ENCODE measurements at places on chromosomes 1 and 21. TPM values are rescaled to one million over a fixed set of nuclear protein-coding genes. Genes with fewer than 3 reads are reported as not detected.

DNA sequence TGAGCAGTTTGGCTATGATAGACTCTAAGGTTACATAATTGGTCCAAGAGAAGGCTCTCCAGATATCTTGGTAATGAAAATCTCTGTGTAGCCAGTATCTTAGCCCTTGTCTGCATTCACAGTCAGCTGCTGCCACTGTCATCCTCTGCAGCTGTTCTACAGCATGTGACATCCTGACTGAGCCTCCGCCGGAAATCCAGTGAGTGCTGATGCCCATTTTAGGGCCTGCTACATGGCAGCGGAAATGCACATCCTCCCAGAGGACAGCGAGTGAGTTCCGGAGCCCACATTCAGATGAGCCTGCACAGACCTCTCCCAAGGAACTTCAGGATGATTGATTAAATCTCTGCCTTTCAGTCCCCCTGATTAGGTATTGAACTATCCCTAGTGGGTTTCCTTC is 237.1 kb downstream of the HHIPL2 start:
- no peaks in the 10 kb centered on the region for H3K4me1 ChIP-seq
- no peak for DNase-seq
- H3K27ac ChIP-seq, result no peak overlapping the region

RPE65 gene
- not detected for total RNA-seq

GRCh38 chr1:72324451-72324850 is 42.1 kb upstream of the NEGR1 start:
- H3K4me1 ChIP-seq, result no peaks in the 10 kb centered on the region
- no peak overlapping the region for H3K4me3 ChIP-seq
- no peak for DNase-seq
- H3K36me3 ChIP-seq, result no peaks in the 10 kb centered on the region

DNA sequence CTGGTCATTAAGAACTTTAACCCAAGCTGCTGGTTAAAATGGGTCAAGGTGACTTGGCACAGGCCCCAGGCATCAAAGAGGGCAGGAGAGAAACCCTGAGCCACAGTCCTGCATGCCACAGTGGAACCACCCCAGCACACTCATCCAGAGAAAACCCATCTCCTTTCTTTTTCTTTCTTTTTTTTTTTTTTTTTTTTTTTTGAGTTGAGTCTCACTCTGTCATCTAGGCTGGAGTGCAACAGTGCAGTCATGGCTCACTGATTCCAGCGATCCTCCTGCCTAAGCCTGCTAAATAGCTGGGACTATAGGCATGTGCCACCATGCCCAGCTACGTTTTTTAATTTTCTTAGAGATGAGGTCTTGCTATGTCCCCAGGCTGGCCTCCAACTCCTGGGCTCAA is 109.2 kb upstream of the RAB4A start:
- peaks cover 7% of the 10 kb centered on the region for H3K4me1 ChIP-seq
- H3K27ac ChIP-seq, result no peak overlapping the region
- no peak overlapping the region for H3K4me3 ChIP-seq
- no peak for DNase-seq
- H3K27me3 ChIP-seq, result no peaks in the 10 kb centered on the region

TMED5 gene
- total RNA-seq, result 37.9 TPM

GRCh38 chr1:32128964-32129363 is 21.1 kb downstream of the KPNA6 start:
- H3K4me3 ChIP-seq, result no peak overlapping the region
- H3K27ac ChIP-seq, result no peak overlapping the region
- no peak for DNase-seq
- peaks cover 18% of the 10 kb centered on the region for H3K4me1 ChIP-seq

- no peaks in the 10 kb centered on the region for H3K36me3 ChIP-seq
- no peak for DNase-seq
- peaks cover 20% of the 10 kb centered on the region for H3K4me1 ChIP-seq
- no peaks in the 10 kb centered on the region for H3K27me3 ChIP-seq
These were observed 940 bp upstream of the ATAD3A start for GRCh38 chr1:1510912-1511532.

GRCh38 chr1:222239130-222239529 is 308.8 kb downstream of the HHIPL2 start:
- no peak overlapping the region for H3K27ac ChIP-seq
- DNase-seq, result no peak
- no peak overlapping the region for H3K4me3 ChIP-seq
- no peaks in the 10 kb centered on the region for H3K27me3 ChIP-seq
- H3K36me3 ChIP-seq, result no peaks in the 10 kb centered on the region

DNA sequence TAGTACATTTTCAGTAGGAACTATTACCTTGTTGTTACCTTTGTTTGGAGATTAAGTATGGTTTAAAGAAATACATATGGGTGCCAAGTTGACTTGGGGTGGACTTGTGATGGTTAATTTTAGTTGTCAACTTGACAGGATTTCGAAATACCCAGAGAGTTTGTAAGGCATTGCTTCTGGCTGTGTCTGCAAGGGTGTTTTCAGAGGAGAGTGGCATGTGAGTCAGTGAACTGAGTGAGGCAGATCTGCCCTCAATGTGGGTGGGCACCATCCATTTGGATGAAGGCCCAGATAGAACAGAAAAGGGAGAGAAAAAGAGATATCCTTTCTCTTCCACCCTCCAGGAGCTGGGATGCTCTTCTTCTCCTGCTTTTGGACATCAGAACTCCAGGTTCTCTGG is 315.5 kb downstream of the GPATCH2 start:
- no peak overlapping the region for H3K27ac ChIP-seq
- DNase-seq, result no peak
- H3K27me3 ChIP-seq, result no peaks in the 10 kb centered on the region
- H3K4me1 ChIP-seq, result no peaks in the 10 kb centered on the region

C1orf74 gene
- 15.3 TPM for total RNA-seq
